ENCODE measurements at places on chromosomes 3 and 15. TPM values are rescaled to one million over a fixed set of nuclear protein-coding genes. Genes with fewer than 3 reads are reported as not detected.

Gene FEZF2
- total RNA-seq = not detected

Gene TTLL13
- 0.34 TPM for total RNA-seq

Gene SCAMP5
- total RNA-seq = 0.23 TPM

Gene GOLGA8Q
- 0.75 TPM for total RNA-seq

Gene CCDC80
- total RNA-seq = not detected
